T-helper 9 cell (primary cell): ENCODE measurements at places on chromosomes 6 and 20.

- DNase-seq: no peak
Measured at GRCh38 chr20:49595811-49596561, 28.0 kb upstream of the PTGIS start.

DNA sequence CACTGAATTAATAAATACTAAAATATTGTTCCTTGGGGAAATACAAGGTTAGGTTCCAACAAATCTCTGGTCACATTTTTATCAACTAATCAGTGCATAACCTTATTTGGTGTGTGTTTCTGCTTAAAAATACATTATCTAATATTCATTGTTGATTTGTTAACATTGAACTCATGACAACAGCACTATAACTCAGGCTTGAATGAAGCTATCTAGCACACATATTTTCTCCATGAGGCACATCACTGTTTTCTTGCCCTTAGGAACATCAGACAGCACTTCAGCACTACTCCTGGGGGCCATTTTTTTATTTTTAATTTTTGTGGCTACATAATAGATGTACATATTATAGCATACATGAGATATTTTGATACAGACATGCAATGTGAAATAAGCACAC, 277.2 kb upstream of the NT5E start:
- no peak for DNase-seq

- DNase-seq: no peak
Measured at GRCh38 chr6:158648682-158649131, 1.1 kb upstream of the SYTL3 start.

GRCh38 chr20:6769903-6770785, 2.7 kb downstream of the BMP2 start:
- DNase-seq: no peak

DNA sequence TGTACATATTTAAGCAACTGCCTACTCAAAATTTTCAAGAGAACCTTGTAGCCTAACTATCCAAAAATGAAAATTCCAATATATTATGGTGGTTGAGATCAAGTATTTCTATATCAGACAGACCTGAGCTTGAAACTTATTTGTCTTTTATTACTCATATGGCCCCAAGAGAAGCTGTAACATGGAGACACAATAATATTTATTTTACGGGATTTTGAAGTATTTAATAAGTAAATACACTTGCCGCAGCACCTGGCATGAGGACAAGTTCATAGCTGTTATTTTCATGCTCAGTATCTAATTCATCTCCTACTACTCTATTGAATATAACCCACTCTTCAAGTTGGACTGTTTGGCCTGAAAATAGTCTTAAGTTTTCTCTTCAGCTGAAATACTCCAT, 28.0 kb downstream of the PTPRK start:
- DNase-seq: no peak

- DNase-seq: no peak
Measured at GRCh38 chr6:41685641-41686380, 47.5 kb downstream of the MDFI start.

- no peak for DNase-seq
Measured at GRCh38 chr20:8568075-8568474, 436.0 kb downstream of the PLCB1 start.

- no peak for DNase-seq
Measured at GRCh38 chr6:135323202-135323668, 142.1 kb downstream of the MYB start.

- no peak for DNase-seq
Measured at GRCh38 chr6:119100115-119100514, 21.7 kb upstream of the FAM184A start.

DNA sequence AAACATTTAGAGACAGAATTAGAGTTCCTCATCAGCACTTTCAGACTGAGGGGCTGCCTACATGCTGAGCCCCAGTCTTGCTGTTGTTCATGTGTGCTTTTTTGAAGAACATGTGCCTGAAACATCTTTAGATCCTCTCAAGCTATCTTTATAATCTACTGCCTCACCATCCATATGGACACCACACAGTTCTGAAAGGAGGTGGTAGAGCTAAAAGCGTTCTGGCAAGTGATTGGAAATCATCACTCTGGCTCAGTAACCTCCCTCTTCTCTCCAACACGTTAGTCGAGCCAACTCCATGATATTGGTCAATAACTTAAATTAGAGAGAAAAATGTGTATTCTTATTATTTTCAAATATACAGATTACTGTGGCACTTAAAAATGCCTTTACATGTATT, 40.6 kb downstream of the CLVS2 start:
- DNase-seq: no peak
